ENCODE measurements at places on chromosomes 4 and X.

DNA sequence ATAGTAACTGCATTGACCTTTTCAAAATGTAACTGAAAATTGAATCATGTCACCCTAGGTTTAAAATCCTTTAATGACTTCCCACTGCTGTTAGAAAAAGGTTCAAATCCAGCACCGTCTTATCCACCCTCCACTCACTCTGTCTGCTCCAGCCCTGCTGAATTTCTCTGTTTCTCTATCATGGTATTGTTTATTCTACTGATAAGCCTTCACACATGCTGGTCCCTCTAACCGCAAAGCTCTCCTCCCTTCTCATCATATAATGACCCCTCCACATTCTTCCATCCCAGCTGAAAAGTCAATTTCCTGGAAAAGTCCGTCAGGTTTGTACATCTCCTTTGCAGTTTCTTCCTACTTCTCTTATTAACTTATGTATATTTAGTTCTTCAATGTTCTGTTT is 389.2 kb upstream of the F9 start:
- no peak for DNase-seq

- DNase-seq: no peak
Observed at GRCh38 chrX:141619336-141619735, 29.8 kb downstream of the SPANXA2 start.

DNA sequence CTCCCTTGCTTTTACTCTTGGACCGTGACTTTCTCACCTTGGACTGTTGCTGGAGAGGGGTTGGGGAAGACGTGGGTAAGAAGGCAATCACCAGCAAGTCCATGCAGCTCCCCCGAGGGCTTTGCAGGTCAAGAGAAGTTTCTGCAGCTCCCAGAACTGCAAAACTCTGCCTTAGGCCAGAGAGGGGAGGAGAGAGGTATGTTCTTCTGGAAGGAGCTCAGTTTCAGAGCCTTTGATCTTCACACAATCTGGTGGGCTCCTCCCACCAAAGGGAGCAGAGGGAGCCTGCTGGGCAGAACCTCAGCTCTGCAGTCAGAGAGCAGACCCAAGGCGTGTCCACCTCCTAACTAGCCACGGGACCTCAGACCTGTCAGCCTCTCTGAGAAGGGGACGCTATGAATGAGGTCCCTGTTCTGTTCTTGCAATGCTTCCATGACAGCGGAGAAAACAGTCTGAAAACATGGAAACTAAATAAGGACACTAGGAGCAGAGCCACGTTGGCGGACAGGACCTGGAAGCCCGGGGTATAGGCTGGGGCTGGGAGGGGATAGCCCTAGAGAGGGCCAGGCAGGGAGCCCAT is 92.8 kb downstream of the EVC2 start:
- no peak for DNase-seq

DNA sequence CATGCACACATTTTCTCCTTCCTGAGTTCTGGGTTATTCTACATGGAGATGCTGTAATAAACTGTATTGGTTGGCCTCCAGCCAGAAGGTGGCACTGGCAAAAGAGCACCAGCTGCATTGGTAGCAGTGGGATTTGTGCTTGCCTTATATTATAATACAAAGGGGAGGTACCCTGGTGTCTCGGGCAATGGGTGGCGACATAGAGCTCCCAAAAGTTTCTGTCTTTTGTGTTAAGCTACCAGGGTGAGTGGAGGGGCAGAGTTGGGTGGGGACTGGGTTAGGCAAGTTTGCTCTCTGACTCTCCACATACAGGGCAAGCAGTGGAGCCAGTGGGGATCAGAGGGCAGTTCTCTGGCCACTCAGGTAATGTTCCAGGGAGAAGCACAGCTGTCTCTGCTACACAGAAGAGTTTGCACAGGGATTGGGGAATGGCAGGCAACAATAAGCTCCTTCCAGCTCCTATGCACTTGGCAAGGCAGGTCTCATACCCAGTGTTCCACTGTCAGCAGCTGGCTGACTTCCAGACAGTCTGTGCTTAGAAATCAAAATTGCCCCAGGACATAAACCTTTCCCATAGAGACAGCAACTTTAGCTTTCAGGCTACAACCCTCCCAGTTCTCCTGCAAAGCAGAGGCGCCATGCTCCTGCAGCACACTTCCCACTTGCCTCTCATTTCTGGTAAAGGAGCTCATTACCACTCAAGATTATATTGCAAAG is 463.9 kb upstream of the PCDH7 start:
- no peak for DNase-seq

DNA sequence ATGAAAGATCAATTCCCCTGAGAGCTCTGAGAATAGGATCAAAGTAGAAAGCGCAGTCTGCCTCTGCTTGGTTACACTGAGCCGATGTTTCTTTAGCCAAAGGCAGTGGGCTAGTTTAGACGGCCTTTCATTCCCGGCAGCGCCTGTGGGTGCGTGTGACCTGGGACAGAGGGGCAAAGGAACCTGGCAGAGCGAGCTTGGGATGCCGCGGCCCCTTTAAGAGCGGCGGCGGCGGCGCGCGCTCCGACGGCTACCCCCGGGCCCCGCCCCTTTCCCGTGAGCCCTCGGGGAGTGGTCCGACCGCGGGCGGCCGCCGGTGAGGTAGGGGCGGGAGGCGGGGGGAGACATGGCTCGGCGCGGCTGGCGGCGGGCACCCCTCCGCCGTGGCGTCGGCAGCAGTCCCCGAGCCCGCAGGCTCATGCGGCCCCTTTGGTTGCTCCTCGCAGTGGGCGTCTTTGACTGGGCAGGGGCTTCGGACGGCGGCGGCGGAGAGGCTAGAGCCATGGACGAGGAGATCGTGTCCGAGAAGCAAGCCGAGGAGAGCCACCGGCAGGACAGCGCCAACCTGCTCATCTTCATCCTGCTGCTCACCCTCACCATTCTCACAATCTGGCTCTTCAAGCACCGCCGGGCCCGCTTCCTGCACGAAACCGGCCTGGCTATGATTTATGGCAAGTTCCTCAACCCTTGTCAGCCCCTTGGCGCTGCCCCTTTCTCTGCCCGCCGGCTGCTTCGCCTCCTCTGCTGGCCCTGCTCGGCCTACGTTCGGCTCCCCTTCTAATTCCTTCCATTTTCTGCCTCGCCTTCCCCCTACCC is at the start of gene SLC9A6:
SLC9A6 (plus strand) TSS at position 279 of the 816 bp plus-strand sequence; CDS start at position 503, 224 bp downstream.
- no peak for DNase-seq

DNA sequence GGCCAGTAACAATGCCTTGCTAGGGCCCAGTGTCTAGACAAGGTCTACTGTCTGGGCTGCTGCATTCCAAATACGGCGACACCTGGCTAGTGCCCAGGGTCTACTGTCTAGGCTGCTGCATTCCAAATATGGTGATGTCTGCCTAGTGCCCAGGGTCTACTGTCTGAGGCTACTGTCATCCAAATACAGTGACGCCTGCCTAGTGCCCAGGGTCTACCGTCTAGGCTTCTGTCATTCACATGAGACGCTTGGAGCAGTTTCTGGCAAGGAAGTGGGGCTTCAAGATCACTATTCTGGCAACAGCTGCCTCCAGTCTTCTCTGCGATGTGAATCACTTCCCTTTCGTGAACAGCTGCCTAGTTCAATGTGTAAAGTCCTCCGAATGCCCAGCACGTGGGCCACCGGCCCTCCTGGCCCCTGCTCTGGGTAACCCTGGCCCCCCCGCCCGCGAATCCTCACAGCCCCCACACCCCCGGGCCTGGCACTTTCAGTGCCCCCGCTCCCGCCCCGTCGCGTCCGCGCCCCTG is 12.7 kb downstream of the ACOX3 start:
- DNase-seq: no peak

- DNase-seq: no peak
Observed at GRCh38 chr4:88297212-88297516, 12.8 kb upstream of the PPM1K start.

DNA sequence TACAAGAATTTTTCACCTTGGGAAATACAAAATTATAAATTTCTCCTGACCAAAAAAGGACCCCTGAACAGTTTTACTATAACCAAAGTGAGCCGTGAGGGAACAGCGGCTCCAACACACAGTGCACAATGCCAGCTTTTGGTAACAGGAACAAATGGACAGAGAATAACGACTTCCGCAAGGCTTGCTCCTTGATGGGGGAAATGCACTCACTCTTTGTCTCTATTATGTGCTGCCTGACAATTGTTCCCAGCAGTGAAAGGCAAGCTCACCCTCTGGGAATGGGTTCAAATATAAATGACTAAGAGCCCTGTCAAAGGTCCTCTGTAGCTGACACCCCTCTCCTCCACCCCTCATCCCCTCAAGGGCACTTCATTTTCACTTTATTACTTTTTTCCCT is 325.8 kb upstream of the GALNT7 start:
- no peak for DNase-seq

- no peak for DNase-seq
Observed at GRCh38 chr4:2788532-2789103, 4.3 kb upstream of the SH3BP2 start.

GRCh38 chrX:43677993-43678392 is 21.9 kb downstream of the MAOA start:
- no peak for DNase-seq

- no peak for DNase-seq
Observed at GRCh38 chr4:139828966-139829664, 163.5 kb downstream of the MGST2 start.

DNA sequence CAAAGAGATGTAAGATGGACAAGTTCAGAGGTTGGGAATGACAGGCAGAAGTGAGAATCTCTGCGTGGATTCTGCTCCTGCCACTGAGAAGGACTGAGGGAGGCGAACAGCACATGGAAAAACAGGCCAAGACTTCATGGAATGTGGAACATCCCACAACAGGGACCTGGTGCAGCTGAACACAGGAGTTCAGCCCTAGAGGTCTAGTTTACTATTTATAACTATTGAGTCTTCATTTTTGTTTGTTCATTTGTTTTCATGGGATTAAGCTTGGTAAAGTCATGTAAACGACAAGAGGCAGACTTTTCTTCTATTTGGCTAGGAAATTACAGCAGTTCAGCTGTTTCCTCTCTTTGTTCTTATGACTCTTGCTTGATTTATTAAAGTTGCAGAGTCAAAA is 234.5 kb downstream of the MAML3 start:
- no peak for DNase-seq

DNA sequence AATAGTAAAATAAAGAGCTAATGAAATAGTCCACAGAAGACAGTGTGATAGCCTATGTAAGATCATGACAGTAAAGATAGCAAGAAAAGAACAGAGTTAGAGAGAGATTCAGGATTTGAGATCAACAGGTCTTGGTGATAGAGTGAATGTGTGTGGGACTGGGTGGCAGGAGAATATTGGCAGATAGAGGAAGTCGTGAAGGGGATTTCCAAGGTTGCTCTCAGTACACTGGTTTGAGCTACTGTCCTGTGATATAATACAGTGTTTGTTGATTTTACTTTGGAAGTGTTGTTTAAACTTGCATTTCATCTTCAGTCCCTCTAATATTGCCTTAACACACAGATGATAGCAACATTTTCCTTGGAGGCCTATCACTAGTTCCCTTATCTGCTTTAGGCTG is 44.1 kb downstream of the DTHD1 start:
- no peak for DNase-seq

GRCh38 chr4:124203613-124204238 is 508.8 kb downstream of the ANKRD50 start:
- DNase-seq: no peak

DNA sequence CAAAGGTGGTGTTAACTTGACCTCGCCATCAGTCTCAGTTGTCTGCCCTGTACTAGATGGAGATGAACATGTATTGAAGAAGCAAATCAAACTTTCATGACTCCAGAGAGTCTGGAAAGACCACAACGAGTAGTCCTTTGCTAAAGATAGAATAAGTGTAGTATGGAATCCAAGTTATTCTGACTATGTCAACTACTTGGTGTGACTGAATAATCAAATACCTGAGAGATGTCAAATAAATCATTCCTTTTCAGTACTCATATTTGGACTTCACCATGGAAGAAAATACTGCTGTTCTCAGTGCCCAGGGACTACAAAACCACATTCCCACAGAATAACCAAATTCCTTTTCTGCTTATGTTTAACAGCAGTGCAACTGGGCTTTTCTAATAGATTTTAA is 161.2 kb upstream of the SPRY1 start:
- no peak for DNase-seq

DNA sequence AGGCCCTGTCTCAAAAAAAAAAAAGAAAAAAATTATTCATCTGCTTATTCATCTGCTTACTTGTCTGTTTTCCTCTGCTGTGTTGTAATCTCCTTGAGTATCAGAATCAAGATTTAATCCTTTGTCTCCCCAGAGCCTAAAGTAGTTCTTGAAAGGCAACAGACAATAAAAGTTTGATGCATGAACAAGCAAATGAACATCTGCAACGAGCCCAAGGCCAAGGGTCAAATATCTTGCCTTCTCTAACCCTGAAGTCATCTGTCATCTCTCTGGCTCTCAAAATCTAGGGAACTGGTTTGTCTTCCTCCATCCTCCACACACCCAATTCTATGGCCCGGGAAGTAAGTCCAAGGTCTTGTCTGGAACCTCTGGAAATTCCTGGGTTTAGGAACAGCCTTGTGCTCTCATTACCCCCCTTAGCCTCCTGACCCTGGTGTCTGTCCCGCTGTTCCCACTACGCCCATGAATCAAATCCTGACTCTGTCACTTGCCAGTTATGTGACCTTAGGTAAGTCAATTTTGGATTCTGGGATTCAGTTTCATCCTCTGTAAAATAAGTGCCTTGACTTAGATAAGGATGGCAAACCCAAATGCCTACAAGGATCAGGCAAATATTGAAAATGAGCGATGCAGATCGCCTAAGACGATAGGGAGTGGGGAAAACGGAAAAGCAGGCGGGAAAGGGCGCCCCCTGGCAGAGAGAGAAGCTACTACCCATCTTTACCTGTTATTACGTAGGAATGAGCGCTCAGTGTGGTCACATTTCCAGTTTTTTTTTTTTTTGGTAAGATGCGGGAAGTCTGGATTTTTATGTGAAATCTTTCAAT is 102.7 kb upstream of the DHX15 start:
- DNase-seq: no peak

DNA sequence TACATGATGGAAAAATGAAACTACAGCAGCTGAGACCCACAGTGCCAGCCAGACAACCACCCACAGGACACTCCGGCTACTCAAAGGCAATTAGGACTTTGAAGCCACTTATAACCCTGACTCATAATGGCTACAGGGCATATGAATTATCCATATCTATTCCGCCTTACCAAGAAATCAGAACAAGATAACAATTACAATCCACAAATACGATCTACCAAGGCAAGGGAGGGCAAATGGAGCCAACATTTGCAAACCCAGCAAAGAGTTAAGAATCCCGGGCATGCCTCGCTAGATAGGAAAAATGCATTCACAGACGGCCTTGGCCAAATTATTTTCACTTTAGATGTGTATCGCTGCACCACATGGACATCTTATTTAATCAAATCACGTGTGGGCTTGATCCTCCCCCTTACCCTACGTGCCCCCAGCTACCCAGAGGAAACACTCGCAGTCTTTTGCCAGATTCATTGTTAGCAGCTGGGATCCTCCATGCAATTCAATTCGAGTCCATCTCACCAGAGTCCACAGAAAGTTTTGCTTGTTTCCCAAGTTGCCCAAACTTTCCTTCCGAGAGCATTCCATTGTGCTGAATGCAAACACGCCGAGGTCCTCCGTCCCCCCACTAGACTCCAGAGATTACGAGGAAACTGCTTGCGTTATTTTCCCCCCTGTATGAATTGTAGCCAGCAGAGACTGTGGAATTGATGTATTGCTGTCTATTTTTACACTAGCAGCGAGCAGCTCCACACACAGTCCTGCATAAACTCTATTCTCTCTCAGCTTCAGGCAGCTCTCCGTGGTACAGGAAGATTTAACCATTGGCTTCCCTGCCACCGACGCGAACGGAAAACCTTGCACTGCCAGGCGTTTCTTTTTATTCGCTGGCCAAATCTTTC is 1.2 kb downstream of the PPARGC1A start:
- DNase-seq: no peak

Data from right atrium auricular region (tissue), 2 donors.